ENCODE measurements at places on chromosomes 6 and 20.

- no peak for DNase-seq
These were observed 225.4 kb upstream of the TSHZ2 start for GRCh38 chr20:52746770-52747169.

DNA sequence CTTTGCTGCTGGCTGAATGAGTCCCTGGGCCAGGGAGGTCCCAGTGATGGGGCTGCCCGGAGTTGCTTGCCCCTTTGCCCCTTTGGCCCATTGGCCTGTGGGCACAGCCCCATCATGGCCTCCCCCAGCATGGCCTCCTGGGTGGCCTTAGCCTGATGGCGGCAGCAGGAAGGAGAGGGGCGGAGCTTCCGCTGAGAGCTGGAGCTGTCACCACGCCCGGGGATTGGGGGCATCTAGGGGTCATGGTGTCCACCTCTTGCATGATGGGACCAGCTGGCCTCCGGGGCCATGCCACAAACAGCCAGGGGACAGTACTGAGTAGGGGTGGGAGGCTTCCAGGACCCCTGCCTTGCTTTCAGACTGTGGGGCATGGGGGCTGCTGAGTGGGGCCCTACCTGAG is 31.5 kb upstream of the GATA5 start:
- DNase-seq: no peak

DNA sequence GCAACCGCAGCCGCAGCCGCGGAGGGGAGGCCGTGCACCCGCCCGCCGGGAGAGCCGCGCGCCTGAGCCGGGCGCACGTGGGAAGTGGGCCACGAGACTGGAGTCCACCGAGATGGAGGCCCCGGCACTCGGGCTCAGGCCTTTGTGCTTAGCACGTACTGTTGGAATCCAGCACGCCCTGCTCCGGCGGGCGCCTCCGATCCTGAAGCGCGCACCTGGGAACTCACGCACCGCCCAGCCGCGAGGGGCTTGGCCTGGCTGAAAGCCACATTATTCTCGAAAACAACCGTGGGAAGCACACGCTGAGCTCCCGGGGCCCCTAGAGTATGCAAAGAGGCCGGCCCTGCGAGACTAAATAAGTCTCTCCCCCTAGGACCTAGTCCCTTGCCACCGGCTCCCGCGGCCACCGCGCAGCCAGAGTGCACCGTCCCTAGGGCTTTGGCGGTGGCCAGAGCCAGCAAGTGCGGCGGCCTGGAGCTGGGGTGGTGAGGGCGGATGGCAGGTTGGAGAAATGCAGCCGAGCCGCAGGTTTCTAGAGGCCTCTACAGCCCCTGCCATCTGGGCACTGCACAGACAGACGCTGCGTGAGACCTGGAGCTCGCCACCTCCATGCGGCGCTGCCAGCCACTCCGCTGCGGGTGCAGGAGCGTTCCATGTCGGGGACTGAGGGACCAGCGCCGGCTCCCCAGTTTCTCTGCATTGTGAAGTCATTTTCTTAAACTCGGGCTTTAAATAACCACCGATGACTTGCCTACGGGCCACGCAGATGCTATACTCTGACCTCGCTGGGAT is 42.0 kb upstream of the LY86 start:
- DNase-seq: peak; percentile 73

DNA sequence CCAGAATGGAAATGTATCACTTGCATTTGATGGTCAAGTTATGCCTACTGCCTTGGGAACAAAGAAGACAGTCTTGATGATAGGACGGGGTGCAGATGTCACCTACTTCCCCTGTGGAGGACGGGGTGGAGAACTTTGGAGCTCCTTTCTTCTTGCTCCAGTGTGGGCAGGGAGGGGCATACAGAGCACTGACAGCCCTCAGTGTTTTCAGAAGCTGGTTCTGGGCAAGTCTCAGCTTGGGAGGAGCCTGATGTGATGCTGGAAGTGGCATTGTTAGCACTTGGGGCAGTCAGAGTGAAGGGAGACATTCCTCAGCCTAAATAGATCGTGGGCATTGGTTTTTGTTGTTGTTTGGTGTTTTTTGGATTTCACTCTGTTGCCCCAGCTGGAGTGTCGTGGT is 59.7 kb downstream of the SYNJ2 start:
- DNase-seq: no peak

GRCh38 chr6:160963651-160964050 is 27.9 kb upstream of the MAP3K4 start:
- DNase-seq: peak; percentile 48

DNA sequence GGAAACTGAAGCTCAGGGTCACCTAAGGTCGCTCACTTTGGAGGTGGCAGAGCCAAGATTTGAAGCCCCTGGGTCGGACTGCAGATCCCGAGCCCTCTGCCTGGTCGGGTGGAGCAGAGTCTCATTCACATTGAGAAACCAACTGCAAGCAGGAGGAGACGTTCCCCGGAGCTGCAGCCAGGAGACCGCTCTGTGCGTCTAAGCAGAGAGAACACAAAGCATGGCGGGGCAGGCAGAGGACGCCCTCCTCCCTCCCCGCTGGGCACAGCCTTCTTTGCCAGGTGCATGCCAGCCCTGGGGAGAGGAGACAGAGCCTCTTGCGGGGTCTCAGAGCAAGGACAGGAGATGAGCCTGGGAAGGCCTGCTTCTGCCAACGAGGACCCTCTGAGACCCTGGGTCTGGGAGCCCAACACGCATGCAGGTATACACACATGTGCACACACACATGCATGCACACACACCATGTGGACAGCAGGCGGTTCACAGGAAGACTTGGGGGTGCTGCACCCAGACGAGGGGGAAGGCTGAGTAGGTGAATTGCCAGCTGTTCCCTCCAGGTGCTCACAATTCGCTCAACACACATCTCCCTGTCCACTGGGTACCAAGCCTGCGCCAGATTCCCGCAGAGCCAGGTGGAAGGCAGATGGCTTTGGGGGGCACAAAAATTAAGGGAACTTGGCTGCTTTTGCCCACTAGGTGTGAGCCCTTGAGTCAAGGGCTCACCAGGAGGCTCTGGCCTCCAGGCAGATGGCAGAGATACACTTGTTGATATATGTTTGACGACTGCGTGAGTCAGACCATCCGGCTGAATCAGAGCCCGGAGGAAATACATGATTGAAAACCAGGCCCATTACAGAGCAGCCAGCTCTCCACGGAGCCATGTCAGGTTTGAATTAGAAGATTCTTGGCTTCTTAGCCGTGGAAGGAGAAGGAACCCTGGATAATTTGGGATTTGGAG is 5.5 kb upstream of the NTSR1 start:
- no peak for DNase-seq

DNA sequence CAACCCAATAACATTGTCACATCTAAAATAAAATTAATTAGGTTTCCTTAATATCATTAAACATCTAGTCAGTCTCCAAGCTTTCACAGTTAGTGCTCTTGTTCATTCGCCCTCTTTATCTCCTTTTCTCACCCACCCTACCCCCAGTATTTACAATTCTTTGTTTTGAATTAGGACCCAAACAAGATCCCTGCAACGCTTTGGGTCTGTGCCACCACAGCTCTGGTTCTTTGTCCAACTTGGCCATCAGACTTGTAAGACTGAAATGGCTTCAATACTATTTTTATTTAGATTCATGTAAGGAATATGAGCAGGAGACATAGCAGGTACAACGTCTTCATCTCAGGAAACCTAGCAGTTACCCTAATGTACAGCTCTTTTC is 276.5 kb downstream of the CDKAL1 start:
- no peak for DNase-seq

- DNase-seq: no peak
These were observed 497.5 kb downstream of the UTRN start for GRCh38 chr6:144782634-144783033.

GRCh38 chr20:51176446-51176845 is 153.5 kb upstream of the KCNG1 start:
- no peak for DNase-seq

DNA sequence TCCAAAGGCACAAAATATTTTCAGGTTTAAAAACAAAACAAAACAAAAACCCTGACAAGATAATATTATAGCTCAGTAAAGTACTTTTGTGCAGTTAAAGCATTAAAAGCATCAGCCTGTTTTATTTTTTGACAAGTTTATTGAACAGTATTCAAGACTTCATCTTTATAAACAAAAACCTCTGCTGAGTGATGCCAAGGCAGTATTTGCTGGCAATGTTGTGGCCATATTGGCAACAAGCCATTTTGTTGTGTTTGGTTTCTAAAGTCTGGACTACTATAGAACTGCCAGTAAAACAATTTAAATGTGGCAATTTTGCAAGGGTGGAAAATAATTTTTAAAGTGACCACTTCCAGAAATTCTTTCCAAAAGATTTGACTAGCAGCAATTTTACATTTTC is 15.9 kb downstream of the CPNE1 start:
- no peak for DNase-seq

GRCh38 chr6:26172608-26172968 is 85.4 kb downstream of the HFE start:
- DNase-seq: peak; percentile 42

- no peak for DNase-seq
These were observed 12.9 kb upstream of the ADTRP start for GRCh38 chr6:11791354-11792107.

DNA sequence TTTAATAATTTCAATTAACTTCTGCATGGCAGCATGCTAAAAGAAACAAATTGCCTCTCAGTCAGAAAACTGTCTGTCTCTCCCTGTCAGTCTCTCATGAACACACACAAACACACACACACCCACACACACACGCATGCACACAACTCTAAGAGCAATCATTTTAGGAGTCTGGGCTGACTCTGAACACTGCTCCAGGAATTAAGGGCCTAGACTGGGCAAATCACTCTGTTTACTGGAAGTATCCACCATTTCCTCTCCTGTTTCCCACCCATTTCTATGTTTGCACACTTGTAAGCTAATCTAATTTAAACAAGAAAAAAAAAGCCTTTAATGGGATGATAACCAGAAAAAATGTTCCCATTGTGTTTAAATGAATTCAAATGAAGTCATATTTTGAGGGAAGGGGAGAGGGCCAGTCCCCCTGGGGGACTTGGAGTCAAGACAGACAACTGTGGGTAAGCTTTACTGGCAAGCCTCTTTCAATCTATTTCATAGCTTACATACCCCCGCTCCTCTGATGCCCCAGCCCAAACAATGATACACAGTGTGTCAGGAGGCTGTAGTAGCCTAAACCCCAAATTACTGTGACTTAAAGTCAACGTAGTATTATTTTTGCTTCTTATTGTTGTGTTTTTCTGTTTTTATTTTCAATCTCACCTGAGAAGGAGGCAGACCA is 447.8 kb upstream of the FLRT3 start:
- no peak for DNase-seq

DNA sequence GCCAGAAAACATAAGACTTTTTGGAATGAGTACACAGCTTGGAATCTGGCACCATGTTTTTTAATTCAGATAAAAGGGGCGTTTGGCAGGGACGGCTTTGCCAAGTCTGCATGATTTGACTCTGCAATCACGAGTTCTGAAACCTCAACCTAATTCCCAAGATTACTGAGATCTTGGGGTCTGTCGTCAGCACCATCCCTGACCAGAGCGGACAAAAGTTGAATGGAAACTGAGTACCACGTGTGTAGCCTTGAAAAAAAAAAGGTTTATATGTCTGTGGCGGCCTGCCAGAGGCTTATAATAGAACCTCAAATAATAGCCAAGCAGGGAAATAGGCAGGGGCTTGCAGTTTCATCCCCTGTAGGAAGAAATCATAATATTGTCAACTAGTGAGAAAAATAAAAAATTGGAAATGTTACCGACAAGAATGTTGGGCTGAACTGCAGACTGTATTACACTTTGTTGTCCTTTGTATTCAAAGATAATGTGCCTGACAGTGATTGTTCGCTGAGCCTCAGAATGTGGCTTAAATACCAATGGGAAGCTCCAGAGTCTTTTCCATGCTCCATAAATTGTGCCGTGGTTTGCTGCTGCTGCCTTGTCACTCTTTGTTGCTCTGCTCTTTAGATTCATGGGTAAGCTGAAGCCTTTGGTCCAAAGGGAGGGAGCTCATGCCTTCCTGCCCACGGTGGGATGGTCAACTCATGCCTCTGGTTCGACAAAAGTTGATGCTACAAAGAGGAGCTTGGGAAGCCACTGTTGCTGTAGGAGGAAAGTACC is 118.8 kb upstream of the ARID1B start:
- no peak for DNase-seq

DNA sequence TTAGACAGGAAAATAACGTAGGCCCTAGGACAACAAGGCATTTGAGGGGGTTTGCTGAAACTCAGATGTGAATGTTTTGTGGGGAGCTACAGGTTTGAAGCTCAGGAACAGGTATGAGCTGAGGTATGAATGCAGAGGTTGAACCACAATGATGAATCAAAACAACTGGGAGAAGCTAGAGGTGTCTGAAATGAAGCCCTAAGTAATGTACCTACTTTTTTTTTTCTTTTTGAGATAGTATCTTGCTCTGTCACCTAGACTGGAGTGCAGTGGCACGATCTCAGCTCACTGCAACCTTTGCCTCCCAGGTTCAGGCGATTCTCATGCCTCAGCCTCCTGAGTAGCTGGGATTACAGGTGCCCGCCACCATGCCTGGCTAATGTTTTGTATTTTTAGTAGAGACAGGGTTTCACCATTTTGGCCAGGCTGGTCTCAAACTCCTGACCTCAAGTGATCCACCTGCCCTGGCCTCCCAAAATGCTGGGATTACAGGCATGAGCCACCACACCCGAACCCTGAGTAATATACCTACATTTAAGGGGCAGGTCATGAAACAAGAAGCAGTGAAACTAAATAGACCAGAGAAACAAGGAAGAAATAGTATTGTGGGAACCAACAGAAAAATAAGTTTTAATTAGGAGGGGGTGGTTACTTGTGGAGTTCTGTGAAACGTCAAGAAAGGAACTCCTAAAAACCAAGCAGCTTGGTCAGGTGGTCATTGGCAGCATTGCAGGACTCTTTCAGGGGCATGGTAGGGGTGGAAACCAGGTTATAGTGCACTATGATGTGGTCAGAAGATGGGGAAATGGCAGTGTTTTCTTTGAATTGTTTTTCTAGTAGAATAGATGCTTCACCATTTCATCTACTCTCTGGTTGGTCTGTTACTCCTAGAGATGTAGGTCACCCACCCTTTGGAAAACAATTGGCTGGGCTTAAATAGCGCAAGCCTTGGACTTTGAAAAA is 138.1 kb downstream of the CD164 start:
- no peak for DNase-seq

DNA sequence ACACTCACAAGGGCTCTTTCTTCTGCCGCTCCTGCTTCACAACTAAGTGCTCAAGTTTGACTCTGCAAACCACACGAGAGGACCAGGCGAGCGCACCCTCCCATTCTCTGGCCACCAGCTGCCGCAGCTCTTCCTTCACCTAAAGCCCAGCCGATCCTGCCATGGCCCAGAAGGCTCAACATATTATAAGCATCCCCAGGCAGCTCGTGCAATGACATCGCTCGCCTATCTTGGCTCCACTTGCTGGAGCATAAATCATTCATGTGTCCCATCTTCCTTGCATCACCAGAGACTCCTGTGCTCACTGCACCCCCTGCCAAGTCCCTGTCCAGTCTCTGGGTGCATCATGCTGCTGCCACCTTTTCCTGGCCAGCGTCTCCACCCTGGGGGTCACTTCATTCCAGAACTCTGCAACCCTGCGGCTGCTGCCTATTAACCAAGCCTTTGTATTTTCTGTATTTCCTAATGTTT is 59.0 kb downstream of the PSMG4 start:
- DNase-seq: no peak

DNA sequence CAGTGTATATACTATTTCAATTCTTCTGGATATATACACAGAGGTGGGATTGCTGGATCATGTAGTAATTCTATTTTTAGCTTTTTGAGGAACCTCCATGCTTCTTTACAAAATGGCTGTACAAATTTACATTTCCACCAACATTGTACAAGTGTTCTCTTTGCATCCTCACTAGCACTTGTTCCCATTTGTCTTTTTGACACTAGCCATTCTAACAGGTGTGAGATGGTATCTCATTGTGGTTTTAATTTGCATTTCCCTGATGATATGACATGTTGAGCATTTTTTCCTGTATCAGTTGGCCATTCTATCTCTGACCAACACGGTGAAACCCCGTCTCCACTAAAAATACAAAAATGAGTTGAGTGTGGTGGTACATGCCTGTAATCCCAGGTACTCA is 68.1 kb upstream of the PMEPA1 start:
- DNase-seq: no peak
